ENCODE measurements at places on chromosomes 2 and 18.

DNA sequence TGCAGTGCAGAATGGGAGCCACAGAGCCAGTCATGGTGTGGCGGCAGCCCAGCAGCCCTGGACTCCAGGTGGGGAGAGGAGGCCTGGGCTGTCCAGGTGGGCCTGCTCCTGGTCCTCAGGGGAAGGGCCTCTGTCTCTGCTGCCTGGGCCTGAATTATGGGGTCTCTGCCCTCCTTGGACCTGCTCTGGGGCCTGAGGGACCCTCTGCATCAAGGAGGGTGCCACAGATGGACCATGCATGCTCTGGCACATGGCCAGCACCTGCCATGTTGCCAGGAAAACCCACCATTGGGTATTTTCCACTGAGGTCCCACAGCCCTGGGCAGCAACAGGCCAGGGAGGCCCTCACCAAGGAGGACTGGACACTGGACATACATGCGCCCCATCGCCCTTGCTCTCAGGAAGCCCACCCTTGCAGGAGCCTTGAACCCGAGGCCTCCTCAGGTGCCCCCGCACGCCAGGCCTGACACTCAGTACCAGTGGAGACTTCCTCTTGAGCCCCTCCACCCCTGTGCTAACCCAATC is 107.1 kb downstream of the NDUFA10 start:
- DNase-seq = no peak

DNA sequence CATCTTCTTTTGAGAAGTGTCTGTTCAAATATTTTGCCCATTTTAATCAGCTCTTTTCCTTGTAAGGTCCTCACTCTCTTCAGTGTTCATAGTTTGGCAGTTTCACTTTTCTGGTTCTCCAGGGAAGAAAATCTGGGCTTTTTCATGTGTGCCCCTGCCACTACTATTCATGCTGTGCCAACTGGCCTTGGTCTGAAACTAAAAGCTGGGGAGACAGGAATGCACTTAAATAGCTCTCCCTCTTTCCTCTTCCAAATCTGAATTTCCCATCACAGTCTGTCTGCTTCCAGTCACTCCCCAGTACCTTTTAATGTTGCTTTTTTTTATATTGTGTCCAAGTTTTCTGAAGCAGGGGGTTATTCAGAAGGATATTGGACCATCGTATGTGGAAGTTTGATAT is 574.3 kb upstream of the POU3F3 start:
- DNase-seq = no peak

DNA sequence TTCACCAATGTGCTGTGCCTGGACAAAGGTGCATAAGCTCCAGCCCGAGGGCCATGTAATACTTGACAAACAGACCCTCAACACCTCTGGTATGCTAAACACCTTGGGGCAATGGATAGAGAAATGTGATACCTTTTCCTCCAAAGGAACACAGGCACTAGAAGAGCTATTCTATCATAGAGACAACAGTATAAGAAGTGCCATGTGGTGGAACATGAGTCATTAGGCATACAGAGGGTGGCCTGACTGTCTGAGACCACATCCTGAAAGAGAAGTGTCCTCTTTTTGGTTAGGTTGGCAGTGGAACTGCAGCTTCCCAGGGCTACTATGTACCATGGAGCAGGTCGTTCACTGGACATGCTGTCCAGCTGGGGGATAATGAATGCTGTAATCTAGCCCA is 153.9 kb downstream of the INSIG2 start:
- no peak for DNase-seq

GRCh38 chr2:1517786-1518185 is 104.5 kb downstream of the TPO start:
- DNase-seq = no peak

GRCh38 chr2:64914735-64915509 is 74.3 kb upstream of the SLC1A4 start:
- no peak for DNase-seq

DNA sequence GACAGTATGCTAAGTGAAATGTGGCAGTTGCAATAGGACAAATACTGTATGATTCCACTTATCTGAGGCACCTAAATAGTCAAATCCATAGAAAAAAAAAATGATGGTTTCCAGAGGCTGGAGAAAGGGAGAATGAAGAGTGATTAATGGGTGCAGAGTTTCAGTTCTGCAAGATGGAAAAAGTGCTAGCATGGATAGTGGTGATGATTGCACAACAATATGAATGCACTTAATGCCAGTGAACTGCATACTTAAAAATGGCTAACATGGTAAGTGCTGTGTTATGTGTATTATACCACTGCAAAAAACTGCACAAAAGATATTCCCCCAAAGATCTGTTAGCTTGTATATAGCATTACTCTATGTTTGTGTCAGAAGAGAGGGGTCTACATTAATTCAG is 185.4 kb downstream of the INHBB start:
- DNase-seq = no peak

Data from T-helper 1 cell (primary cell).